ENCODE measurements at places on chromosomes 5 and 9.

GRCh38 chr9:99713838-99714306 lies 107.8 kb upstream of the NR4A3 start:
- DNase-seq: no peak

DNA sequence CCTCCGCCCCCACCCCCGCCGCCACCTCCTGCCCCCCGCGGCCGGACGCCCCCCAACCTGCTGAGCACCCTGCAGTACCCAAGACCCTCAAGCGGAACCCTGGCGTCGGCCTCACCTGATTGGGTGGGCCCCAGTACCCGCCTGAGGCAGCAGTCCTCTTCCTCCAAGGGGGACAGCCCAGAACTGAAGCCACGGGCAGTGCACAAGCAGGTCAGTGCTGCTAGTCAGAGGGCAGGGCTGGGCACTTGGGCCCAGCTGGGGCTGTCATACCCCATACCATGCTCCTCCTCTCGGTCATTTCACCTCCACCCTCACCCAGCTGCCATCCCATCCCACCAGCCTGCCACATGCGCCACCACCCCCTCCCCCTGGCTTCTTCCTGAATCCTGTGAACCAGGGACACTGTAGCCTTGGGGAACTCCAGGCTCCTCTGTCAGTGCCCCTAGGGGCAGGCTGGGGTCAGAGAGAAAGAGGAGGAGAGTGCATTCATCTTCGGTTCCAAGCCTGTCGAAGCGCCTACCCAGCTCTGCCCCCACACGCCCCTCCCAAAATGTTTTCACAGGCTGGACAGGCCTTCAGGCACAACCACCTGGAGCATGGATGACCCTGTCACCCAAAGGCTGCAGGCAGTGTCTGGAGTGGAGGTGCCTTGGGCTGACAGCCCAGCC lies 122.0 kb downstream of the DAB2IP start:
- no peak for DNase-seq

DNA sequence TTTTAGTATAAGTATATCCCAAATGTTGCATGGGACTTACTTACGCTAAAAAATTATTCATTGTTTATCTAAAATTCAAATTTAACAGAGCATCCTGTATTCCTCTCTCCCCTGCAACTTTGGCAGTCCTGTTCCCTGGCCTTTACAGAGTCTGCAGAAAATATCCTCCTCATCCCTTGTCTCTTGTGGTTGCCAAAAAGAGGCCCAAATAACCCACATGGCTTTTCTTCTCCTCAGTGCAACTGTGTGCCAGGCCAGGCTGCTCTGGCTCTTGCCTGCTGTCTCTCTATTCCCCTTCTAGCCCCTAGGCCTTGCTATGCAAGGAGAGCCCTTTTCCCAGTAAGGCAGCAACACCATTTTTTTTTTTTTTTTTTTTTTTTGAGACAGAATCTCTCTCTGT lies 23.0 kb downstream of the ARHGEF37 start:
- DNase-seq: no peak

- DNase-seq: no peak
Measured at GRCh38 chr9:82894548-82894947, 168.4 kb downstream of the RASEF start.

- no peak for DNase-seq
Measured at GRCh38 chr5:124713595-124713994, 32.8 kb downstream of the ZNF608 start.

- no peak for DNase-seq
Measured at GRCh38 chr5:37576552-37576951, 197.4 kb downstream of the WDR70 start.

DNA sequence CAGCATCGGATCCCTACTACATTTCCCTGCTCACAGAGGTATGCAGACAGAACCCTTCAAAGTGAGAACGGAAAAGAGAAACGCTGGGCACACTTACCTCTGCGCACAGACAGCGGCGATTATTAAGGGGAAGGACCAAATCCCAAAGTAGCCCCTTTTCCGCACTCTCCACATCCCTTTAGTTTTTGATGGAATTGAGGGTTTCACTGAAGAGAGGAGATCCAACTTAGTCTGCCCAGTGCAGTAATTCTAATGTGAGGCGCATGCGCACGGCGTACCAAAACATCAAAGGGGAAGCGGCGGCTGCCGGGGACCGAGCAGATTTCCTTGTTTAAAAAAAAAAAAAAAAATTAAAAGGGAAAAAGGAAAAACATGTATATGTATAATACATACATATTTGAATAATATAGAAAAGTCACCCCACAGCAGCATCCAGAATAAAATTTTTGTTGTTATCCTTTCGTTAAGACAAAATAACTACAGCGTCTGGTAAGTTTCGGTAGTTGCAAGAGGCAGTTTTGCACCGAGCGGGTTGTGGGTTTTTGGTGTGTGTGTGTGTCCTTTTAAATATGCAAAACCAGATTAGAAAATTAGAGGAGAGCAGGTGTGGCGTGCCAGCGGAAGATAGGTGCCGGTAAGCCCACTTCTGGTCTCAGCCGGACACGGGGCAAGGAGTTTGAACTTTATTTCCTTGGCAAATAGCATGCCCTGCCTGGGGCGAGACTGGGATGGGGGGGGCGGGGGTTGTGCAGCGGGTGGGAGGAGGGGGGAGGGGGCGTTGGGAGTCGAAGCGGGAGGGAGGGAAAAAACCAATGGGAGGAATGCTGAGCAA lies at the start of gene GABRB2:
Gene GABRB2, minus strand, starts transcription at position 256 of the 832 bp plus-strand sequence. Its CDS starts 82 bp downstream, at position 174.
- no peak for DNase-seq
